ENCODE measurements at places on chromosomes 11 and 22.

DNA sequence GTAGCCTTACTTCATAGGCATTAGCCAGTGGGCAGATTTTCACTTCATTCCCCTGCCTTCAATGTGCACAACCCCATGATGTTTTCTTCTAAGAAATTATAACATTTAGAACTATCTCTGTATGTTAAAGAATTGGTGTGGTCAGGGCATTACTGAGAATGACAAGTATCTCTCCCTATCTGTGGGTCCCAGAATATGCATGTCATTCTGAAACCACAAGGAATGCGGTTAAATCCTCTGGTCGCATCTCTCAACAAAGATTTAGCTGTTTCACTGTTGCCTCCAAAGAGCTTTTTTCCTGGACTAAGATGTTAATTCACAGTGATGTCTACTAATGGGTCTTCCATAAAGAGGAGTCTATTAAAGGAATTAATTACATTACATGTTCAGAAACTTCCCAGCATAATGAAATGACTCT is 62.7 kb downstream of the LIF start:
- no peak for DNase-seq

DNA sequence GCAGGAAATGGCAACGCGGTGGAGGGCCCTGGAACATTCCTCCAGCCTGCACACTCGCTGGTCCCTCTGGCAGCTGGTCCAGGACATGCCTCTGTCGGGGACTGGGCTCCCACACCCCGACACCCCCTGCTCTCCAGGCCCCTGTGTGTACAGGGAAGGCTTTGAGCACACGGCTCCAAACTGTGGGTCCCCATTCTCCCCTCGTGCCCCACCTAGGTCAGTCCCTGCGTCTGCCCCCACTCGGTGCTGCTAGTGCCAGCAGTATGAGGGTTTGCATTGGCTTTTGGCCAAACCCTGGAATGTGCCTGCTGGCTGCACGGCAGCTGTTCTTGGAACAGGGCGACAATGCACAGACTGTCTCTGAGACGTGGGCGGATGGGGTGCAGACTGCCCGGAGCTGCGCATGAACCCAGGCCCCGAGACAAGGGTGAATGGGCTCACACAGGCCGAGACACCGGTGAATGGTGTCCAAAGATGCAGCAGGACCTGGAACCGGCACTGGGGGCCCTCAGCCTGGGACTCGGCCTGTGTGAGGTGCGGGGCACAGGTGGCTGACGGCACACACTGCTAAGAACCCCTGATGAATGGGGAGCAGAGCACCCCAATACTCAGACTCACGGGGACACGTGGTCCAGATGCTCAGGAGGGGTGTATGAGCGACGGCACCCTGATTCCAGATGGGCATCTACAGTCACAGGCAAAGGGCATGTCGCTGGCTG is 7.5 kb upstream of the SYT8 start:
- peak; percentile 94 for DNase-seq

- no peak for DNase-seq
These were observed 25.8 kb downstream of the TNRC6B start for GRCh38 chr22:40203572-40203971.

DNA sequence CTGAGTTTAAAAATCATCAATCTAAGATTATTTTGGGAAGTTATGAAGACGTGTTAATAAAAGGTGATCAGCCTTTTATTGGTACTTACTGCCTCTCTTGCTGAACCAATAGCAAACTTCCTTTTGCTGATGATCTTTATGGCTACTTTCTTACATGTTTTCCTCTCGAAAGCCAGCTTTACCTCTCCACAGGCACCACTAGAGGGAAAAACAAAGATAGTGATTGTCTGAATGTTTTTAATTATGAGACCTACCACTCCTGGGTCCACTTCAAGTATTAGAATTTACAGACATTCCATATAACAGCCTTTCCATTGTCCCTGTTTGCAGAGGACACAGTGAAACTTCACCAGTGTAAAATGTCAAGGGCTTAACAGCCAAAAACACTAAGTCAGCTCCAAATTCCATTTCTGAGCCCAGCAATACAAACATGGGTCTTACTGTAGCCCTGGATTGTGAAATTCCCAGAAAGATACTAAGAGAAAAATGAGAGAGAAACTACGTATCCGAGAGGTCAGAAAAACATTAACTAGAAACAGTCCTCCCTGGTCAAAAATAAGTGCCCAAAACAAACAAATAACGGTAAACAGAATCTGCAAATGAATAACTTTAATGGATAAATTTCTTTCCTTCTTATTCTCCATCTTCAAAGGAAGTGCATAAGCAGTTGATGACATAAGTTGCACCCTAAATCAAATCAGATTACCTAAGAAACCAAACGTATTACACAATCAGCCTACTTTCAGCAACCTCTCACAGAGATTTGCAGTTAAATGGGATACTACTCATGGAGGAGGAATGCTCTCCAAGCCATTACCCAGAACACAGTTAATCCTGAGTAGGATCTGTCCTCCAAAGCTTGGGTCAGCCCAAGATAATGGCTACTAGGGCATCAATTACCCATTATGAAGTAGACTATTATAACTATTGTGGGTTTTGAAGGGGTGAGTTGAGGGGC is 29.5 kb downstream of the CHEK2 start:
- peak; percentile 88 for DNase-seq

GRCh38 chr11:59380263-59381059 is 21.8 kb downstream of the OR5AN1 start:
- no peak for DNase-seq

GRCh38 chr22:45631841-45632238 is 39.8 kb upstream of the ATXN10 start:
- no peak for DNase-seq

DNA sequence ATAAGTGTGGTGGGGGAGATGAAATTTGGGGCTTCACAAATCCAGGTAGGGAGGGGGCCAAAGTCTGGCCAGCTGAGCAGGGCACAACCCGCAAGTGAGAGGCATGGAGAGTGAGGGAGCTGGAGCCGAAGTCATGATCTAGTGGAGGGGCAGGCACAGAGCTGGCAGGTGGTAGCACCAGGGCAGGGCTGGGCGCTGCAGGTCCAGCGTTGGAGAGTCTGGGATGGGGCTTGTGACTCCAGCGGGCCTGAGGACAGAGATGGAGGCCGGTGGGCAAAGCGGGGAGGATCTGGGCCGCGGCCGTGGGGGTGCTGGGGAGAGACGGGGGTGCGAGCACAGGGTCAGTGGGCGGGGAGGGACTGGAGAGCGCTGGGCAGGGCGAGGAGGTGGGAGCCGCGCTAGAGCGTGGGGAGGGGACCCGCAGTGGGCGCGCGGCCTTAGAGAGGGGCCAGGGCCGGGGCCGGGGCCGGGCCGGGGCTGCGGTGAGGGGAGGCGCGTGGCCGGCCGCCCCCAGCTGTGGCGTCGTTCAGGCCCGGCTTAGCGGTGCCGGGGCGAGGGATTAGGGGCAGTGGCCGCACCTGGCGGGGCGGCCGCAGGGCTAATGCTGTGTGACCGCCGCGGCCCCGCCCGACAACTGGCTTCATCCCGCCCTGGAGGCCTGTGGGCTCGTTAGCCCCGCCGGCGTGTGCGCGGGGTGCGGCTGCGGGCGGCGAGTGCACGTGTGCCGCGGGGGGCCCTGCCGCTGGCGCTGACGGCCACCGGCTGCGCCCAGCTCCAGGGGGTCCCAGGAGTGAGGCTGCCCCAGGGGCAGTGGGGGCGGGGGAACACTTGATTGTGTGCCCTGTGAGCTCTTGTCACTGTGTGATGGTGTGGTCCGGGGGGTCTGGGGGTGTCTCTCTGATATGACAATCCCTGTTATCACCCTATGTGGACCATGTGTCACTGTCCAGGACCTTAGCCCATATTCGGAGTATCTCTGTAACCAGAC is 23.6 kb upstream of the MYOD1 start:
- DNase-seq, result no peak

DNA sequence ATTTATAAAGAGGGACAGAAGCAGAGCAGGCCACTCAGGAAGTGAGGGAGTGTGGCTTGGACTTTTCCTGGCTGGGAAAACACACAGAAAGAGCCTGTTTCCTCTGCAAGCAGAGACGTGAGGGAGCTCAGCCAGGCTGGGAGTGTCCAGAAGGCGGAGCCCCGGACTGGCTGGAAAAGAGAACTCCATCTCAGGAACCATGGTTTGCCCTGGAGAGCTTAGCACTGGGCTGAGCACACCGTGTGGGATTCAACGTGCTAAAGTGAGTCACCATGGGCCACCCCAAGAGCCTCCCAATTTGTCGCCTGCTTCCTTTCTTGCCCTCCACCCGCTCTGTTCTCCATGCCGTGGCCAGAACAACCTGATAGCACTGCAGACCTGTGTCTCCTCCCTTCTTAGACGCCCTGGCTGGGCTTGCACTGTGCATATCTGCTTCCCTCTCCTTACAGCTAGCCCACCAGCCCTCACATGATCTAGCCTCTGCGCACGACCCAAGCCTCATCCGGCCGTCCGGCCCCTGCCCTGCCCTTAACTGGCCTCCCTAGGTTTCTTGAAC is 51.8 kb downstream of the GALNT18 start:
- DNase-seq, result no peak

DNA sequence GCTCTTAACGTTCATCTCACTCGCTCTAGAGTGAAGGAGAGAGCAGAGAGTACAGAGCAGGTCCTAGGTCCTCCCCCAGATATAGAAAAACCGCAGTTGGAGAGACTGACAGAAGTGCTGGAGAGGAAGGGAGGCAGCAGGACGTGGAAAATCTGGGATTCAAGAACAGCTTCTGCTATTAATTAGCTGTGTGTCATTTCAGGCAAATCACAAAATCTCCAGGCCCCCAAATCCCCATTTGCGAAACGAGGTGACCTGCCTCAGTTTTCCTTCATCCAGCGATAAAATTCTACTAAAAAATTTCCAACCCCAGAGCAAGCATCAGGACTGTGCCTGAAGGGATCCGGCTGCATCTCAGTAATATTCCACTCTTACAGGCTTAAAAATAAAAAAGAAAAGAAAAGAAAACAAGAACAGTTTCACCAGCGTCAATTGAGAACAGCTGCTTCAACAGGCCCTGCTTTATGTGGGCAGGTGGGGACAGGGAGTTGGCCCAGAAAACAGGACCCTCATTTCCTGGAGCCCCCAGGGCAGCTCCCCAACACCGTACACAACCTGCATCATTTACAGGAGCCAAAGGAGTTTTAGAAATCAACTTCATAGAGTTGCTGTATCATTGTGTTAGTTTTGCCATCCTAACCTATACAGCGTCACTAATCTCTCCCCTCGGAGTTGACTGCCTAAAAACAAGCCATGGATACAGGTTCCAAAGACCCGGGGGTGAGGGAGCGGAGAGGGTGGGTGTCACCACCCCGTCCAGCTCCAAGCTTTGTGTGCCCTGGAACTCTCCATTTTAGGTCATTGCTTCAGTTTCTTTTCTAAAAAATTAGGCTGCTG is 2.3 kb upstream of the MALAT1 start:
- DNase-seq, result no peak

Measured in retinal pigment epithelial cell (primary cell).